Stimulated activated CD8-positive, alpha-beta memory T cell treated with anti-CD3 and anti-CD28 coated beads, Interleukin-15, amount 100 ng/mL, for 1 hour (primary cell): ENCODE measurements at places on chromosomes 4 and X.

GRCh38 chr4:154049457-154050181, 260.7 kb upstream of the SFRP2 start:
- DNase-seq: no peak

GRCh38 chr4:185128272-185129119, 14.6 kb upstream of the SLC25A4 start:
- no peak for DNase-seq

DNA sequence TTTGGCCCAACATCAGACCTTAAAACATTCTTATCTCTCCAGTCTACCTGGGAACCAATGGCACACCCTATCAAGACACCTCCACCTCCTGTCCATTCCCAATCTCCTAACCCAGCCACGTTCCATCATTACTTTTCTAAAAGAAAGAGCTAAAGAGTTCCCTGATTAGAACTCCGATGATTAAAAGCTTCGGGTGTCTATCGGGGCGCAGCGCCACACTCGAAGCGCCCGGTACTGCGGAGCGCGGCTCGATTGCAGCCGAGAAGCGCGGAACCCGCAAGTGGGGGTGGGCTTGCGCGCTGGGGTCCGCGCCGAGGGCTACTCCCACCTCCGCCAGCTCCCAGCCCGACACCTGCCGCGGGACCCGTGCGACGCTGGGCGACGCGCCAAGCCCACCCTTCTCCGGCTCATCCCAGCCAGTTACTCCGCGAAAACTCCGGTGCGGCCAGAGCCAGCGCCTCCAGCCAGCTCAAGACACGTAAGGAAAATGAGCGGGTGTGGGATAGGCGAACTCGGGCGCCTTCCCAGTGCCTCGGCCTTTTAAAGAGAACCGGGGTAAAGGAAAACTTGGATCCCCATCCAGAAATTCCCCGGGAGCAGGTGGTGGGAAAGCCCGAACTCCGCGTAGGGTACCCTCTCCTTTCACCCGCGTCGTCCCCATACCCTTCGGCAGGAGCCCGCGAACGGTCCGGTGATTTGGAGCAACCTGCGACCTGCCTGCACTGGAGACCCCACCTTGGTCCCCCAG, 593 bp downstream of the NPY1R start:
- no peak for DNase-seq

- DNase-seq: no peak
Measured at GRCh38 chrX:34612036-34612435, 45.0 kb downstream of the TMEM47 start.

- DNase-seq: no peak
Measured at GRCh38 chrX:31487951-31488350, 416.1 kb upstream of the FTHL17 start.

- no peak for DNase-seq
Measured at GRCh38 chr4:164977243-164978164, at the start of gene TRIM61. Gene TRIM61, minus strand, starts transcription at chr4:164977657. Its CDS starts 7,655 bp downstream, at chr4:164970002.
